ENCODE measurements at places on chromosomes 7 and 10.
A peak's percentile ranks its signal among the peaks of the same experiment; 100 is the strongest.

- no peak for DNase-seq
Observed at GRCh38 chr7:157841773-157842370, 505.1 kb downstream of the DNAJB6 start.

DNA sequence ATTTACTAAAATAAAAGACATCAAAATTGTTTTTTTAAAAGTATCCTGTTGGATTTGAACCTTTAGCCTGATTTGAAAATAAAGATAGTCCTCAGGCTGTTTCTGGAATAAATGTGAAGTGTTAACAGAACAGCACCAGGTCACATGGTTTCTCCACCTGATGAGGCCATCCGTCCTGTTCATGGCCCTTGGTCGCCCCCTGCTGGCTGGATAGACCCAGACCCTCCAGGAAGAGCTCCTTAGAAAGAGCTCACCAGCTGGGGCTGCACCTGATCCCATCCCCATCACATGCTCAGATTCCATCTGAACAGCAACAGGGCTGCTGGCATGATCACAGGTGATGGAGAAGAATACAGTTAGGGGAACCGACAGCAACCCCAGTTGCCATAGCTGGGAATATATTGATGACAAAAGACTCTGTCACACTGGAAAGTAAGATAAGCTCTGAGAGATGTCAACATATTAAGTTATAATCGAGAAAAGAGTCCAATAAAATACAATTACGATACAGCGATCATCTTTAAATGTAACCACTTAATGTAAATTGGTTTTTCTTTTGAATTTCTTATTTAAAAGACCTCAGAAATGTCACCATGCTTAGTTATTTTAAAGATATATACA lies 4.8 kb downstream of the OR2A14 start:
- DNase-seq: peak; percentile 89

- no peak for DNase-seq
Observed at GRCh38 chr7:111527545-111527944, 34.7 kb downstream of the IMMP2L start.

- no peak for DNase-seq
Observed at GRCh38 chr10:99689461-99689860, 30.2 kb downstream of the ENTPD7 start.

- peak; percentile 33 for DNase-seq
Observed at GRCh38 chr10:69335063-69335587, 56.8 kb downstream of the HK1 start.

DNA sequence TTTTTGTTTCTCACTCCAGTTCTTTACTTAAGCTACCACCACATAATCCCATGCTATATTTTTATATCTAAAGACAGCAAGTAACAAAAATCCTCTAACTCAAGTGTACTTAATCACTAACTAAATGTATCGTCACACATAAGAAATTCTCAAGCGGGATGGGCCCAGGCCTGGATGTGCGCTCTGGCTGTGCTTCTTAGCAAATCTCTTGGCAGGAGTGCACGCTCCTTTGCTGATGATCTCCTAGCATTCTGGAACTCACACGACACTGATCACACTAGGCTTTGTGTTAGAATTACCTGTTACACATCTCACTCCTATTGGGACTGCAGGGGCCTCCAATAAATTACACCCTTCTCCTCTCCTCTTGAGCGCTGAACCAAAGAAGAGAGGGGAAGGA lies 46.7 kb upstream of the CALD1 start:
- no peak for DNase-seq

GRCh38 chr7:82527851-82528250 lies 84.3 kb upstream of the CACNA2D1 start:
- DNase-seq: no peak

DNA sequence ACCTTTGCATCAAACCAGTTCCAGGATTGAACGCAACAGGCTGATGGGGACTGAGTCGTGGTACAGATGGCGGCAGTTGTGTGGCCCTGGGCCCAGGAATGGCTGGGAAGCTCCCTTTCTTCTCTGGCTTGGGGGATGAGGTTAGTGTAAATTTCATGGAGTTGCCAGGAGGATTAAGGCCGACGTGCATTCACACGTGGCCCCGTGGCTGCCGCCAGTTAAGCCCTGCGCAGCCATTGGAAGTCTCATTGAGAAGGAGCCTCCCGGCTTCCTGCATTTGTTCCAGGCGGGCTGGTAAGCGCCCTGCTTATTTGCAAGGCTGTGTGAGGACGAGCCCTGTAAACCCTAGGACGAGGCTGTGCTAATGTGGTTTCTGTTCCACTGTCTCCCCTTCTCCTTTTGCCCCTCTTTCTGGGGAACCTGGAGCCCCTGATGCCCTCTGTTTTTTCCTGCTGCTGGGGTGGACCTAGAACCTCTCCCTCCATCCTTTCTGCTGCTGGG lies 174.7 kb upstream of the TNRC18 start:
- DNase-seq: no peak

DNA sequence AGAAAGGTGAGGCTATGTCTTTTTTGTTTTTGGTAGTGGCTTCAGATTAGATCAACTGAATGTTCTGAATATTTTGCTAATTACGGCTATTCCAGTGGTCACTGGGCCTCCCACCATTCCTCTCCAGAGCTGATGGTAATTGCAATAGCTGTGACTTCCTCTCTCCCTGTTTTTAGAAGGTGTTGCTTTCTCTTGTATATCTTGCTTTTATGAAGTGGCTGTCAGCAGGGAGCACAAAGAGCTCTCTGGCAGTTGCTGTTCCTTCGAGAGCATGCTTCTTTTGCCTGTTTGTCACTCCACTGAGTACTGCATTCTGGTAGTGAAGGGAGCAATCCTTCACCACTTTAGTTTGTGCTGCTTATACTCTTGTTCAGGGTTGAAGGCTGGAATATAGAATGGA lies 133.3 kb downstream of the EXOC4 start:
- no peak for DNase-seq

- DNase-seq: no peak
Observed at GRCh38 chr7:21146642-21147423, 281.1 kb upstream of the SP4 start.

DNA sequence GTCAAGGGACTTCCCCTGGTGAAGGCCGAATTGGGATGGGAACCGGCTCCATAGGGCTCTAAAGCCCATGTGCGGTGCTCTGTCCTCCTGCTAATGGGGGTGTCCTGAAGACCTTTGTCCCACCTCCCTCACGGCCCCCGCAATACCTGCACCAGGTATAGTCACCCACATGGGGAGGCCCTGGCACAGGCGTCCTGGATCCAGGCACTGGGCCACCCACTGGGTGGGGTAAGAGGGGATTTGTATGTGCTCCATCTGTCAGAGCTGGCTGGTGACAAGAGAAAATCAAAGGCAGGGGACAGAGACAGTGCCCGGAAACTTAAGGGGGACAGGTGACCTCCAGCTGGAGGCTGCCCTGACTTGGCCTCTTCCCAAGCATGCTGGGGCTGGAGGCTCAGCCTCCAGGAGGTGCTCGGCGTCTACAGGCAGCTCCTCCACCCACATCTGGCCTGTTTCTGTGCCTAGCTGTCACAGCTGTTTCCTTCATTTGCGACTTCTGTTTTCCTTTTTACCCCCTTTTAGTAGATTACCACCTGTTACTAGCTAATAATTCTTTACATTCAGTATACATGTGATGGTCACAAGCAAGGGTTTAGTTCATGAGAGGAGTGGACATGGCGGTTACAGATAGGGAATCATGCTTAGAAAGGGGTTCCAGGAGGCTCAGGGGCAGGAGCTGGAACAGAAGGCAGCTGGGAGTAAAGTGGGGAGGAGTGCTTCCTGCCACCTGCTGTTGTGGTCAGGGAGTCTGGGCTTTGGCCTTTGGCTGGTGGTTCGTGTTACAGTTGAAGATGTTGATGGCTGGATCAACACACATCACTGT lies 2.3 kb upstream of the CUZD1 start:
- DNase-seq: no peak

DNA sequence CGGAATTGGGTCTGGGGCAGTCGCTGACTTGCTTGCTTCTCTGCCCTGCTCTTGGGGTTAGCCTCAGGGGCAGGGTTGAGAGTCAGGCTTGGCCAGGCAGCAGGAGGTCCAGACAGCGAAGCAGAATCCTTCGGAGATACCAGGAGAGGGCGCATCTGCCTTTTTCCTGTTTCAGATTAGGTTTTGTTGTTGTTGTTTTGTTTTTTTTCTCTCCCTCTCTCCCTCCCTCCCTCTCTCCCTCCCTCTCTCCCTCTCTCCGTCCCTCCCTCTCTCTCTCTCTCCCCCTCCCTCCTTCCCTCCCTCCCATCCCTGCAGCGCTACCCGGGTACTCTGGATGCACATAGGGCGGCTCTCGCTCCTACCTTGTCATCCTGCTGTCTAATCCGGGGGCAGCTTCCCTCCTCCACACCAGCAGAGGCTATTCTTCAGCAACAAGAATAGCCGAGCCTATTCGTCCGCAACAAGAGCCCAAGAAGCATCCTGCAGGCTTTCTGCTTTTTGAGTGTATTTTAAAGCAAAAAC lies 758 bp upstream of the OPTN start:
- DNase-seq: peak; percentile 44

DNA sequence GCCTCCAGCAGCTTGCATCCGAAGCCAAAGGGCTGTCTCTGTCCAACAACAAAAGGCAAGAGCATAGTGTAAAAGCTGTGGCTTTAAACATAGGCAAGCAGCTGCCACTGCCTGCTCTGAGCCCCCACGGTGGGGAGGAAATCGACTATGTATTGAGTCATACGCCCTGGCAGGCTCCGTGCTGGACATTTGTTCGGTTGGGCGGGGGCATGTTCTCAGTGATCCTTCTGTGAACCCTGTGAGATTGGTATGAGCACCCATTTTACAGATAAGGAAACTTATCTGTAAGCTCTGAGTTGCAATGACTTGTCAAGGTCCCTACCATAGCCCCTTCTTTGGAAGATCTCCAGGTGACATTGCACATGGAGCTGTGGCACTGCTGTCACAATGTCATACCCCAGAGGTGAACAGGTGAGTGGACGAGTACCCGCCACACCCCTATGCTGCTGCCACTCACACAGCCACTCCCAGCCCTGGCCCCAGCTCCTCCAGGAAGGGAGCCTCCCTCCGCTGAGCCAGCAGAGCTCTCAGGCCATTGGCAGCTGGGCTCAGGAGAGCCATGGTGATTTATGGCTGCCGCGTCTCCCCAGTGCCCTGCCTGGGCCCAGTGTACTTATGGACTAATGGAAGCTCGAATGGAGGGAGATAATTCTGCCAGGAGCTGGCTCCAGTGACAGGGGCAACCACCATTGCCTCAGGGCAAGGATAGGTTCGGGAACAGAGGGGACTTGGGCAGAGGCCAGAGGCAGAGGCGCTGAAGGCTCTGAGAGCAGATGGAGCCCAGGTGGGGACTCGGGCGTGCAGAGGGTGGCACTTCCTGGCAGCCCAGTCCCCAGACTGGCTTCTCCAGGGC lies 43.7 kb downstream of the UNC5B start:
- no peak for DNase-seq

GRCh38 chr10:1050145-1050544 lies 1.2 kb upstream of the IDI1 start:
- DNase-seq: no peak

GRCh38 chr10:11898372-11899066 lies 75.4 kb downstream of the PROSER2 start:
- DNase-seq: no peak

DNA sequence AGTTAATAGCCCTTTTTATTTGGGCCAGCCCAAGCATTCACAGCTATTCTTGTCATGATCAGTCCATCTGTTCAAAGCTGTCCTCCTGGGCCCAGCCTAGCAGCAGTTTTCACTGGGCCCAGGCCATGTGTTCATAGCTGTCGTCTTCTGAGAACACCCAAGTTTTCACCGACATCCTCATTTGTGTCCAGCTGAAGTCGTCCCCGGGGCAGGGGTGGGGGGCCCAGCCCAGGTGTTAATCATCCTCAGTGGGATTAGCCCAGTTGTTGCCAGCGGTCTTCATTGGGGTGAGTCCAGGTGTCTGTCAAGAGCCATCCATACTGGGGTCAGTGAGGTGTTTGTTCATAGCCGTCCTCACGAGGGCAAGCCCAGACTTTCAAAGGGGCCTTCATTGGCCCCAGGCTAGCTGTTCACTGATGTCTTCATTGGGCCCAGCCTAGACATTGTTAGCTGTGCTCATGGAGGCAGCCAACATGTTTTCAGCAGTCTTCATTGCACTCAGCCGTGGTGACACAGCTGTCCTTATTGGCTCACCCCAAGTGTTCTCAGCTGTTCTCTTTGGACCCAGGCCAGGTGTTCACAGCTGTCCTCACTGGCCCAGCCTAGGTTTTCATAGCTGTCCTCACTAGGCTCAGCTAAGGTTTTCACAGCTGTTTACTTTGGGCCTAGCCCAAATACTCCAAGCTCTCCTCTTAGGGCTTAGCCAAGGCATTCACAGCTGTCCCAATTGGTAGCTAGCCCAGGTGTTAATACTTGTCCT lies 10.0 kb downstream of the FRG2B start:
- DNase-seq: no peak

DNA sequence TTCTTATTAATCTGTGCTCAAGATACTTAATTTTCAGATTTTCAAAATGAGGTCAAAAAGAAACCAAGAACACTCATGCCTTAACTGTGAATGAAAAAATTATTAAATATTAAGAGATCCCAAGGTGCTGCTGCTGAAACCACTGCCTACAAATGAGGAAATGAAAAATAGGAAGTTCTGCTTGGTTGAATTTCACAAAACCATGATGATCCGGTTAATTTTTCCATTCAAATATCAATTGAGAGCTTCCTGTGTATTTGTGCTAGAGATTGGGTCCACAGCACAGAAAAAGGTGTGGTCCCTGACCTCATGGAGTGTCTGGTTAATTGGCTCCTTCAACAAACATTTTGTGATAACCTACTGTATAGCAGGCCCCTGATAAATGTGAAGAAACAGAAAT lies 132.7 kb upstream of the YAE1 start:
- DNase-seq: no peak

DNA sequence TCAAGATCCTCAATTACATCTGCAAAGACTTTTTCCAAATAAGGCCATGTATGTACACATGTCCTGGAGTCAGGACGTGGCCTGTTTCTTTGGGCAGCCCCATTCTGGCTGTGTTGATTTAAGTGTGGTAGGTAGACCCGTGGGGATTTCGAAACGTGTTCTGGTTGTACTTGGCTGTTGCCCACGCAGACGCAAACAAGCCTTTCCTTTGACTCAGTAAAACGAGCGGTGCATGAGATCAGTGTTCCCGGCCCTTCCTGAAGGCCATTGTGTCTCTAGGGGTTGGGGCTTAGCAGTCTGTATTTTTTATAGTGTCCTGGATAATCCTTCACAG lies 64.8 kb upstream of the DNAJB6 start:
- DNase-seq: no peak

- no peak for DNase-seq
Observed at GRCh38 chr7:142711196-142711595, 38.1 kb upstream of the PRSS1 start.

GRCh38 chr7:121032645-121033460 lies 44.3 kb downstream of the CPED1 start:
- DNase-seq: no peak
